ENCODE measurements at places on chromosomes 6 and 20.

DNA sequence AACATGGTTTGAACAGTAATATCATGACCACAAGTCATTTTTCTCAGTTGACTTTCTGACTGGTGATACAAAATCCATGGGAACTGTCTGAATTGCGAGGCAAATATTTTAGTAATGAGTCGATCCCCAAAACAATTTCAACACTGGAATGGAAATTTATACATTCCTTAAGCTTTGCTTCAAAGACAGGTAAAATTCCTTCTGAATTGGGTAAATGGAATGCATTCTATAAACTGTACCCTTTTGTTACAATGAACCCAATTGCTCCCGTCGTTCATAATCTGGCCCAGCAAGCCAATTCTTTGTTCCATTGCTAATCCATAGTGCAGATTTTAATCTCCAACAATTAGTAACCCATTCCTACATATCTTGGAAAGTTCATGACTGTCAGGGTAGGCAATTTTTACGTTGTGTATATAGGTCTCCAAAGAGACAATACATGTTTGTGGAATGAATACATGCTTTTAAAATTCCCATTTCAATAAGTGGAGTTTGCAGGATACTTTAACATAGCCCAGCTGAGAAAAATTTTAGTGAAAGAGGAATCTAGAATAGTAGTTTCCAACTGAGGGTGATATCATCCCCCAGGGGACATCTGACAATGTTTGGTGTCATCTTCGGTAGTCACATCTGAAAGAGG, 32.7 kb downstream of the CYP24A1 start:
- DNase-seq, result no peak

DNA sequence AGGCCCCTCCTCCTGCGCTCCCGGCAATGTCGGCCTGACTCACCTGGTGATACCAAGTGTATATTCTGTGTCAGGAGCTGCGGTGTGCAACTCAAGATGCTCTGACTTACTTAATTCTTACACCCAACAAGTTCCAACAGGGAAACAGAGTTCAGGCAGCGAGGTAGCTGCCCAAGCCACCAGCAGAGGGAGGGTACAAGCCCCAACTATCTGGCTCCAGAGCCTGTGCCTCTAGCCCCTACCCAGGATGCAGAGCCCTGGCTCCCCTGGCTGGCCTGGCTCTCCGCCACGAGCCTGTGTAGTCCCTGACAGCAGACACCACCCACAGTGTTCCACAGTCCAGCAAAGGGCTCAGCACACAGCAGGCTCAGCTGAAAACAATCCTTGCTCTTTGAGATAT, 34.9 kb downstream of the C20orf203 start:
- no peak for DNase-seq

DNA sequence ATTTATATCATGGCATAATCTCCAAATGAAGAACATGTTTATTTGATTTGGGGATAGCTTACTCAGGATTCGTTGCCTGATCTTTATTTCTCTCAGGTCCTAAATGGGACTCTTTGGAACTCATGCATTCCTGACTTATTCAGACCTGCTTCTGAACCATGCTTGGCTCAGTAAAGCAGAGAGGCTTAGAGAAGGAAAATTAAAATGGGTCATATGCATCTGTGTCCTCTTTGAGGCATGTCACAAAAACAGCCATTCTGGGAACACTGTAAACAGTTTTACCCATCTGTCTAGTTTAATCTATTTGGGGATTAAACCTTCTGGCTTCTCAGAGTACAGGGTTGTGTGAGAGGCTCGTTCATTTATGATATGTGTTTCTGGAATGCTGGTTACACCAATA, 1017.3 kb downstream of the KIF16B start:
- DNase-seq, result no peak

GRCh38 chr6:28218312-28219248, 6.5 kb upstream of the ZSCAN9 start:
- DNase-seq, result peak; percentile 40

GRCh38 chr6:44642349-44642748, 254.8 kb downstream of the CDC5L start:
- DNase-seq, result no peak

GRCh38 chr6:127522714-127523113, 3.6 kb upstream of the MTCL3 start:
- DNase-seq, result no peak

DNA sequence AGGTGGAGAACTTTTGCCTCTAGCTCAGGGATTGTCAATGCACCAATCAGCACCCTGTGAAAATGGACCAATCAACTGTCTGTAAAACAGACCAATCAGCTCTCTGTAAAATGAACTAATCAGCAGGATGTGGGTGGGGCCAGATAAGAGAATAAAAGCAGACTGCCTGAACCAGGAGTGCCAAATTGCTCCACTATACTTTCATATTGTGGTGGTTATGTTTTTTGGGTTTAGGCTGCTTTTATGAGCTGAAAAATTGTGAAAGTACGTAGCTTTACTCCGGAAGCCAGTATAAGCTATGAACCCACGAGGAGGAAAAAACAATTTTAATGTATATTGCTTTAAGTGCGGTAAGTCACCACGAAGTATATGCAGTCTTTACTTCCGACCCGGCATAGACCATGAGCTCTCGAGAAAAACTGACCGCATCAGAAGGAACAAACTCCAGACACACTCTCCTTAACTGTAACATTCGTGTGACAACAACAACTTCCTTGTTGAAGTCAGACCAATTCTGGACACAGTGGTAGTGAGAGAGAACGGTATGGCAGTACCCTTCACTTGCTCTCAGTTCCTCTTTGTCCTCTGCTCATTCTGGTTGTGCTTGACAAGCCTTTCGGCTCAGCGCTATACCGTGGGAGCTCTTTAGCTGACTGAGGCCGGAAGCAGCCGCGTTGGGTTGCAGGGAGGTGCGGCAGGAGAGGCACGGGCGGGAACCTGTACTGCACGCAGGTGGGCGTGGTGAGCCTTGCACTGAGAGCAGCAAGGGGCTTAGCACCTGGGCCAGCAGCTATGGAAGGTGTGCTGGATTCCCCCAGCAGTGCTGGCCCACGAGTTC, 81.9 kb upstream of the E2F3 start:
- no peak for DNase-seq

DNA sequence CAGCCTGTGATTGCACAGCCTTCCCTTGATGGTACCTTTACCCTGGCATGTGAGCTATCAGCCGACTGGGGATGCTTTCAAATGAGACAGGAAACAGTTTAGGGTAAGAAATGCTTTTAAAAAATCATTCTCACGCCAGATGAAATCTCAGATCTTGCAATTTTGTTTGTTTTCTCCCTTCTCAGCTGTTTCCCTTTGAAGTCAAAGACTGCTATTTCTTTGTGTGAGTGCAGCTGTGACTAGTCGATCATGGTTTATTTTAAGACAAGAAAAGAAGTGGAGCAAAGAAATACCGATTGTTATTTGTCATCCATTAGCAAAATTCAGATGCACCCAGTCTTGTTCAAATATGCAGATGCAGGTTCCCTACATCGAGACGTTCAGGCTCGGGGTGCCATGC, 489.7 kb downstream of the QKI start:
- no peak for DNase-seq

DNA sequence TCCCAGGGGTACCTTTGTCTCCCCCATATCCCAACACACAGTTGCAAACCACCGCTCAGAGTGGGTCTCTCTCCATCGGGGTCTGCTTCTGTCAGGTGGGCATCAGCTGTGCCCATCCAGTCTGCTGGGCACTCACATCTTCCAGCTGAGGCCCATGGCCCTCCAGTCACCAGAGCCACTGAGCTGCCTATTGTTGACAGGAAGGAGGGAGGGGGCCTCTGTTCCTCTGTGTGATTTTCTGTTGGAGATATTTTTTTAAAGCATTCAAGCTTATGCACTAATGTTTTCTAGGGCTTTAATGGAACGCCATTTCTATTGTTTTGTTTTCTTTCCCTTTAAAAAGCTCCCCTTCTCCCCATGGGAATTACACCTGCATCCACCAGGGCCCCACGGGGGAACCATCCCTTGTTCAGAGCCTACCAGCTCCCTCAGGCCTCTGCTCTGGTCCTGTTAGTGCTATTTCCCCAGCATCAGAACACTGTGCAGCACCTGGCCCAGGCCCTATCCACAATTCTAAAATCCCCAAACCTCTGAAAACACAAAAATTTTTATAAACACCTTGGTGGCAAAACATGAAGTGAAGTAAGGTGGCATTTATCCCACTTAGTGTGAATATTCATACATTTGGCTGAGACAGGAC, 326.2 kb downstream of the CD83 start:
- DNase-seq, result no peak

- no peak for DNase-seq
Observed at GRCh38 chr6:73169633-73170032, 55.7 kb downstream of the KHDC1L start.
